Left forelimb (tissue), 1 donor: ENCODE measurements at places on chromosomes 2 and 18.

- no peak for DNase-seq
Observed at GRCh38 chr2:178246696-178247095, 52.4 kb downstream of the OSBPL6 start.

DNA sequence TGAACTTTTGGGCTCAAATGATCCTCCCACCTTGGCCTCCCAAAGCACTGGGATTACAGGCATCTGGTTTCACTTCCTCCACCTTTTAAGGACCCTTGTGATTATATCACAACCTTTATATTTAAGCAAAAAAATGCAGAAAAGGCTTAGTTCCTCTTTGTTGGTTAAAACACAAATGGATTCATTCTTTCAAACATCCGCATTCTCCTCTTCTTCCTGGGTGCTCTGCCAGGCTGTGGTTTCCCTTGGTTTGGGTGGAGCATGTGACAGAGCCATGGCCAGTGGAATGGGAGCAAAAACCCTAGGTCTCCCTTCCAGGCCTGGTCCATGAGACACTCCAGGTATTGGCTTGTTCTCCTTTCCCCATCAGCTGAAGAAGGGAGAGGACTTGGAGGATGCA lies 9.9 kb upstream of the SLC66A3 start:
- DNase-seq: no peak

DNA sequence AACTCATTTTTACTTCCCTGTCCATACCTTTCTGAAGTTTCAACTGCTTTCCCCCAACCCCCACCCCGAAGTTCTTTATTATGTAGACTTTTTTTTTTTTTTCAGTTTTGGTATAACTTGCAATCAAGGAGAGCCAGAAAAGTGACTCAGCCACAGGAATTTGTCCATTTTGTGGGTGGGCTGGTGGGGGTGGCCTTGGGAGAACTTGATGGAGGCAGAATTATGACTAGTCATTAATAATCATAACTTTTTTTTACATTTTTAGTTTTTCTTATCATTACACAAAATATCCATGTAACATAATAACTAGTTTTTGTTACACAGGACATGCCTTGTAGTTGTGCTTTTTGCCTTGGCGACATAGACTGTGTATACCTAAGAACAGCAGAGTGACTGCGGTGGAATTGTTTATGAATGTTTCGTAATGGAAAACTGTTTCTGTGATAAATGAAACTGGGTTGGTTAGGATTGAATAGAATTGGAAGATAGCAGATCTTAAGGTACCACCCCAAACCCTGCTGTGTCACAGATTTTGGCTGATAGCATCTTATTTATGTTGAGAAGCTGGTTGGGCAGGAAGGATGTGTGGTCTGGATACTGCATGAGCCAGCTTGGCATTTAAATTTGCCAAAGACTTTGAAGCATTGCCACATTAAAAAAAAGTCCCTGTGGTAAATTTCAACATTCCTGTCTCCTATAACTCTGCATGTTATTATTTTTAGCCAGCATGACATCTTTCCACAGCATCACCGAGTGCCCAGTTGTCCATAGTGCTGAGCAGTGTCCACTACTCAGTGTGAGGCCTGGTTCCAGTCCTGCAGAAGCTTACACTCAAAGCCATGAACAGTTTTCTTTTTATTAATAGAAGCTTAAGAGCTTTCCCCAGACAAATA lies 30.7 kb downstream of the LYPD6B start:
- DNase-seq: no peak

- DNase-seq: peak; percentile 56
Observed at GRCh38 chr2:217709478-217710210, 293.2 kb downstream of the TNS1 start.

- DNase-seq: no peak
Observed at GRCh38 chr2:231037731-231038482, 584 bp downstream of the C2orf72 start.

DNA sequence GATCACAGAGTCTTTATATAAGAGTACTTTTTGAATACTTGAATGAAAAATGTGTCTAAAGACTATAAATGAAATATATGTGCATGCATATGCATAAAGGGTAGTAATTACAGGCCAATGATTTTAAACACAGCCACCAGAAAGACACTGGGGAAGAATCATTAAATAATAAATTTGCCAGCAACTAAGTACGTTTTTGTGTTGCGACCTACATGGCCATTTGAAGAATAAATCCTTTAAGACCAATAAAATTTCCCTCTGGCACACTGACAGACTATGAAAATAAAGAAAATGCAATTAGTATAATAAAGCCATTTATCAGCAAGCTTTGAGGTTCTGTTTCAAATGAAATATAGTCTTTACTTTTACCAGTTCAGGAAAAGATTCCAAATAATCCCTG lies 1413.3 kb downstream of the LRP1B start:
- no peak for DNase-seq

GRCh38 chr2:133885847-133886246 lies 317.6 kb upstream of the NCKAP5 start:
- no peak for DNase-seq

GRCh38 chr2:74327627-74328026 lies 15.6 kb downstream of the SLC4A5 start:
- DNase-seq: no peak

DNA sequence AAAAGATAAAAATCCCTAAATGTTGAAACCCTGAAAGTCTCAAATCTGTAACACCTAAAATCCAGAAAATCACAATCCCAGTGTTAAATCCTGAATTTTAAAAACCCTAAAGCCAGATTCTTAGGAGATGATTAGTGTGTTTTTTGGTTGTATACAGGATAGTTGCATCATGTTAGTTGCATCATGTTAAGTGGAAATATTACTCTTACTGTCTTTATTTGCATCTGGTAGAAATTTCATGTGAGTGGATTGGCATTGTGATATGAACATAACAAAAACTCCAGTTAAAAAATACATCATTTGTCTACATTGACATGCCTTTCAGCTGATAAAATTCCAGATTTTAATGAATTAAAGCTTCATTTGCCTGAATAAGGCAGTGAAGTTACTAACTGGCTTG lies 683.1 kb upstream of the ACVR2A start:
- no peak for DNase-seq

GRCh38 chr2:123609077-123609476 lies 416.0 kb upstream of the CNTNAP5 start:
- DNase-seq: no peak

GRCh38 chr2:26883956-26884355 lies 36.0 kb downstream of the DPYSL5 start:
- no peak for DNase-seq

DNA sequence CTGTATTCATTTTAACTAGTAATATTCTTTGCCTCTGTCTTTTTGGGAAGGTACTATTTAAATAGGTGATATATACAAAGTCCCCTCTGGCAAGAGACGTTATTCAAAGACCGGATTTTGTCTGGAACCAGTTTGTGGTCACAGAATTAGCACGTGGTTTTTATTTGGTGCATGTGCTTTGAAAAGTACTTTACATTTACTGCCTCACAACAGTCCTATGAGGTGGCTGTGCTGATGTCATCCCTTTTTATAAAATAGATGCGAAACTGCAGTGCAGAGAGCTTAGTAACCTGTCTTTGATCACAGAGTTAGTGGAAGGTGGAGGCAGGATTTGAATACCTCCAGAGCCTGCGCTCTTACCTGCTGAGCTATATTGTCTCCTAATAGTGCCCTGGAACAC lies 4.0 kb downstream of the LPIN1 start:
- no peak for DNase-seq

DNA sequence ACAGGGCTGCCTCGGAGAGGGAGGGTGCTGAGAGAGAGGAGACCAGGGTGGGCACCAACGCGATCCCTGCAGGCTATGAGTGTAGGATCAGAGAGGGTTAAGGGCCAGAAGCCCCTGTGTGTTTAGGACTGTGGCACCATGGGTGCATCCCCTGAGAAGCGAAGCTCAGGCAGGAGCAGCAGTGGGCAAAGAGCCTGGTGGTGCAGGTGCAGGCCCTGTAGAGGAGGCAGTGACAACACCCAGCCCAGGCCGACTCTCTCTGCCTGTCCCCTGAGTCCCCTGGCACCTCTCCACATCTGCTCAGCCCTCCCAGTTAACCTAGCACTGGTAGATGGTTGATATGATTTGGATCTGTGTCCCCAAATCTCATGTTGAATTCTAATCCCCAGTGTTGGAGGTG lies 139.8 kb downstream of the RNF152 start:
- DNase-seq: no peak

DNA sequence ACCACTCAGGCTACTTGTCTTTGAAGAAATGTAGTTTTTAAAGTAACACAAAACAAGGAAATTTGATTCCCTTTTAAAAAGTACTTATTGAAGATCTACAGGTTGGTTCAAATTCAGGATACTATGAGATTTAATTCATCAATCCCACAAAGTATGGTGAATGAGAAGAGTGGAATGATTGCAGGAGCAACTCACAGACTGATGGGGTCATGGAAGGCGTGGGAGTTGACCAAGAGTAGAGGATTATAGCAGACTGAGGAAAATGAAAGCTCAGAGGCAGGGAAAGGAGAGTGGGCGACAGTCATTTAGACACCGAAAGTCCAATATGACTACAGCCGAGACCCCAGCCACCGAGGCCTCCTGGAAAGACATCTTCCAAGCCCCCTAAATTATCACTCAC lies 12.5 kb upstream of the DAPL1 start:
- no peak for DNase-seq

- DNase-seq: peak; percentile 86
Observed at GRCh38 chr2:66574701-66575624, 140.0 kb downstream of the MEIS1 start.

DNA sequence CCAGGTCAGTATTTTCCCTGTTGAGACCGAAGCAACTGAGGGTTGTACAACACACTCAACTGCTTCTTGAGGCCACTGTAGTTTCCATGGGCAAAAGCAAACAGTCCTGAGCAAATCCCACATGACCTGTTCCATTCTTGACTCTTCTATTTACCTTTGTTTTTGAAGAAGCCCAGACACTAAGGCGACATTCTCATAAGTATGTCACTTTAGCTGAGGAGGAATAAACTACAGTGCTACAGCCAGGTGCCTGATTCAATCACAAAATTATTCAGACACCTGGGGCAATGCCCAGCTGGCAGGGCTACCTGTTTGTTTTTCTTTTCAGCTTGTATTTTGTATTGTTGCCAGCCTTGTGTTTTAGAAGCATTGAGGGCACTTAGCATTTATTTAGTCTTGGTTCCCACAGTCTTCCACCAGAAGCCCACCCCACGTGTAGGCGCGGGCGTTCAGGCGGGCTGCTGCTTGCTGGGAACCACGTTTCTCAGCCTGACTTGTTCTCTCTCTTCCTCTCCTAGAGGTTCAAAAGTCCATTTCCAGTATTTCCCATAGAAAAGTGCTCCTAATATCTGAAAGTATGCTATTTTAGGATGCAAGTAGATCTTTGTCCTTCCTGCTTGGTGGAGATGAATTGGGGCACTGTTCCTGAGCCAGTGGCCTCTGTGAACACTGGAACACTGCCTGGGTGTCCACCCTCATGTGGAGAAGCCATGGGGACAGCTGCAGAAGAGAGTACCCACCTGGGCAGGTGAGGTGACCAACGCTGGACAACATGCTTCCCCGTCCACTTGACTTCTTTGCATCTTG lies 99.0 kb upstream of the COPS8 start:
- DNase-seq: no peak

DNA sequence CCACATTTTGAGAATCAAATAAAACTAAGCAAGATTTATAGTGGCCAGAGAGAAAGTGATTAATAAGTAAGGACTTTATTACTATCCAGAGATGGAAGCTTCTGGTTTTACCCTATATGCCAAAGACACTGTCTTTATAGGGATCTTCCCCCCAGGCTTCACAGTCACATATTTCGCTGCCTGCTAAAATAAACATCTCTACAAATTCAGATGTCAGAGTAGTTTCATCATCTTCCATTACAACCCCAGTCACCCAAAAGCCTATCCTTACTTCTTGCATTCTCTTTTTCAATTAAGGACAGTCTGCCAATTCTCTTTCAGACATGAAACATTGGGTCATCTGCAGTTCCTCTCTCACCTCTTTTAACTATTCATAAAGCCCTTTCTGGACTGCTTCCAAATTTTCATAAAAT lies 28.3 kb downstream of the CREB1 start:
- DNase-seq: no peak

DNA sequence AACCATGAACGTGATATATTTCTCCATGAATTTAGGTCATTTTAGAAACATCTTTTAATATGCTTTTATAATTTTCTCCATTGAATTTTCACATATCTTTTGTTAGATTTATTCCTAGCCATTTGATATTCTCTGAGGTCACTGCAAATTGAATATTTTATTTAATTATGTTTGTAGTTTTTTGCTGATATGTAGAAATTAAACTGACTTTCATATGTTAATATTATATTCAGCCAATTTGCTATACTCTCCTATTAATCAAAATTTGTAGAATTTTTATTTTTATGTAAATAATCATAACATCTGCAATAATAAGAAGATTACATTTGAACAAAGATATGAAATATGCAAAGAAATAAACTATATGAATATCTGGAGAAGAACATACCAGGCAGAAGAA lies 46.9 kb downstream of the RMDN2 start:
- no peak for DNase-seq

DNA sequence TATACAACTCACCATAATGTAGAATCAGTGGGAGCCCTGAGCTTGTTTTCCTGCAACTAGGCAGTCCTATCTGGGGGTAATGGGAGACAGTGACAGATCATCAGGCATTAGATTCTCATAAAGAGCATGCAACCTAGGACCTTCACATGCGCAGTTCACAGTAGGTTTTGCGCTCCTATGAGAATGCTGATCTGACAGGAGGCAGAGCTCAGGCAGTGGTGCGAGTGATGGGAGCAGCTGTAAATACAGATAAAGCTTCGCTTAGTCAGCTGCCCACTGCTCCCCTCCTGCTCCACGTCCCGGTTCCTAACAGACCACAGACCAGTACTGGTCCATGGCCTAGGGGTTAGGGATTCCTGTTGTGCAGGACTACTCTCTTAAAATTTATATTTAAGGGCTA lies 255.3 kb upstream of the POU3F3 start:
- no peak for DNase-seq

DNA sequence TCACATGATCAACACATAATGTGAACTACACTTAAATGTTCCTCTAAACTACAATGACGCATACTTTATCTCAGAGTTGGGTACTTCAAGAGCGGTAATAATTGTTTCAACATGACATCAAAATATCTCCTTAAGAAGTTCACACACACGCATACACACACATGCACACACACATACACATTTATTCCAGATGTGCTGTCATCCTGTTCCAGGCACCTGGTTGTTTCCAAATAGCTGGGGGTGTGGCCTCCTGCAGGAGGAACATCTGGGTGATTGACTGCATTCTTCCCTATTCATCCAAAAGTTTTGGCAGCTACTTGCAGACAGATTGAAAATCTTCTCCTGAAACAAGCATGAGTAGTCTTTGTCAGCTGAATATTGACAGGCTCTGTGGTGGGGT lies 37.9 kb upstream of the PIK3C3 start:
- DNase-seq: no peak

DNA sequence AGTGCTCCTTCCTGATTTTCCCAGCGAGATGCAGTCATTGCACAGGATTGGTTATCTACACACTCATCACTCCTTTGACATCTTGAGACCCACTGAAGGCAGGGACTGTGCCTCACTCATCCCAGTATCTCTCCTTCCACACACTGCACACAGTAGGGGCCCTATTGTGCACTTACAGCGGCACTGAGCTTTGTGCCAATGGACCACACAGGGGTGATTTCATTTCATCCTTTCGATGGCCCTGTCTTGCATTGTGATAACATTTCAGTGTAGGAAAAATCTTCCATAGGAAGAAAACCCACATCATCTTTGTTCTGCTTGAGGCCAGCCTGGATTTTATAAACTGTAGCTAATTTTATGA lies 11.0 kb upstream of the LRRFIP1 start:
- DNase-seq: no peak
